ENCODE measurements at places on chromosomes 6 and 20.
A peak's percentile ranks its signal among the peaks of the same experiment; 100 is the strongest.

DNA sequence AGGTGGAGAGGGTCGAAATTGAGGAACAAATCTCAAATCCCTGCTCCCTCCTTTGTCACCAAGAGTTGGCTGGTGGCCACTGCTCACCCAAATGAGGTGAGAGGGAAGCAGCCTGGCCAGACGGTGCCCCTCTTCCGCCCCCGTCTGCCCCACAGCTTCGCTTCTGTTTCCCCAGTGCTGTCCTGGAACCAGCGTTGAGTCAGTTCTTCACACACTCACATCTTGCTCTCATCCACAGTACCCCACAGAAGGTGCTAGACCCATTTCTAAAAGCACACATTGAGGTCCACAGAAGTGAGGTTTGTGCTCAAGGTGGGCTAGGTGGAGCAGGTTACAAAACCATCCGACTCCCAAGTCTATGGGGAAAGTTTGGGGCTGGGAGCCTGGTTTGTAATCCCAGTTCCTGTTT is 3.8 kb downstream of the CEBPB start:
- H3K27ac ChIP-seq: no peak overlapping the region
- H3K4me3 ChIP-seq: no peak overlapping the region
- no peaks in the 10 kb centered on the region for H3K27me3 ChIP-seq
- no peak for DNase-seq

DNA sequence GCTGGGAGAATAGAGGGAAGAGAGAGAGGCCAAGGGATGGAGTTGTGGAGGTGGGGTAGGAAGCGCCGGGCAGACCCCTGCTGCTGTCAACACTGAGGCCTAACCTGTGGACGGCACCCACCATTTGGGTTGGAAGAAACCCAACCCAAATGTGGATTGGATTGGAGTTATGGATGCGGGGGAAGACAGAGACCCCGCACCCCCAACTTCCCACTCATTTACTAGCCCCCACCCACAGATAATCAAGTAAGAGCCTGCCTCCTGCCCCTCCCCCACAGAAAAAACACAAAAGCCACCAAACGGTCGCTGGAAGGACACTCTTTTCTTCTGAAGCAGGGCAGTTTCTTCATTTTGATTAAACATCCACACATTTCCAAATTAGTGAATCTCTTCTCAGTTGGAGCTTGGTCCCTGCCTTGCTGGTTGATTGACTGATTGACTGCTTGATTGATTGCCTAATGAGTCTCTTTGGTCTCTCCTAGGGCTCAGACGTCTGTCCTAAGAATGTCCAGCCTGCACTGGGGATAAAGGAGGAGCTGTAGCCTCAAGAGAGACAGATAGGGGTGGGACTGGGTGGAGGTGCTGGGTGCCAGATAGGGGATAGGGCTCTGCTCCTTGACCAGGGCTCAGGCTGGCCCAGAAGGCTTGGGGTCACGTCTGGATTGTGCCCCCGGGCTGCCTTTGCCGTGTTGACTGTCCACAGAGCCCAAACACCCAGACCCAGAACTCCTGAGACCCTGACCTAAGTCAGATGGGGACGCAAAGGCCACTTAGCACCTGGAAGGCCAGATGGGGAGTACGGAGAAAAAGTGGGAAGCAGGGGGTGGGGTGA is 74.9 kb upstream of the FOXP4 start:
- H3K4me3 ChIP-seq: no peak overlapping the region
- no peak for DNase-seq
- H3K27ac ChIP-seq: no peak overlapping the region

DNA sequence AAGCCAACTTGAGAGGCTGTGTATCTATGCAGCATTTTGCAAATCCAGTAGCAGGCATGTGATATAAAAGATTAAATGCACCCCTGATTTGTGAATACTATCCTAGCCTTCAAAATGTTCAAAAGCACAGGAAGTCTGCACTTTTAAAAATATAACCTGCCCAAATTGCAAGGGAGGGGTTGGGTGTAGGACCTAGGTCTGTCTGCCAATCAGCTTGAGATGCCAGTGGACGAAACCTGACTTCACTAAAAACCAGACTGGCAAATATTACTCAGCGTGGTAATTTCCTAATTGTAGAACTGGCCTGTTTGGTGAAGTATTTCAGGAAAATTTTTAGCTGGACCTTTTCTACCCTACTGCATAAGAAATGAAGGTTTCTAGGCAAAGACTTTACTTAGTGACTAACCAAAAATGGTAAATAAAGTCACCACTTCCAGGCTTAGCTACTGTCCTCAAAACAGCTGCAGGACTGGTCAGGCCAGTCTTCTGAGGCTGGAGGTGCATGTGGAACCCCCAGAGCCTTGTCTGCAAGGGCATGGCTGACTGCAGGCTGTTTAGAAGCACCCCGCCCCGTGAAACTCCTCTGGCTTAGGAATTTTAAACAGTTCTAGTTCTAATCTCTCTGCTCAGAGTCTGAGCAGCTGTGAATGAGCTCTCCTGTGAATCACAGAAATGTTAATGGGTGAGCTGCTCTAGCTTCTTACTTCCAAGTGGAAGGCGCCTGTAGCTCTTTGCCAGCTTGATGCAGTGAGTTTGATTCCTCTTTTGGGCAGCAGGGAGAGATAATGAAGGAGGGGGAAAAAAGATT is 104.4 kb upstream of the ESR1 start:
- no peaks in the 10 kb centered on the region for H3K27me3 ChIP-seq
- peaks cover 13% of the 10 kb centered on the region for H3K4me1 ChIP-seq
- DNase-seq: no peak
- no peak overlapping the region for H3K4me3 ChIP-seq
- H3K27ac ChIP-seq: no peak overlapping the region
- H3K36me3 ChIP-seq: no peaks in the 10 kb centered on the region

GRCh38 chr20:56361900-56362299 is 3.1 kb downstream of the FAM210B start:
- no peaks in the 10 kb centered on the region for H3K36me3 ChIP-seq
- no peak overlapping the region for H3K27ac ChIP-seq
- H3K4me3 ChIP-seq: no peak overlapping the region
- H3K4me1 ChIP-seq: no peaks in the 10 kb centered on the region
- no peak for DNase-seq

- DNase-seq: no peak
- H3K4me1 ChIP-seq: peaks cover 18% of the 10 kb centered on the region
- H3K36me3 ChIP-seq: peaks cover 1% of the 10 kb centered on the region
- H3K27ac ChIP-seq: no peak overlapping the region
- no peak overlapping the region for H3K4me3 ChIP-seq
Observed at GRCh38 chr6:118665011-118665410, 13.6 kb upstream of the CEP85L start.

DNA sequence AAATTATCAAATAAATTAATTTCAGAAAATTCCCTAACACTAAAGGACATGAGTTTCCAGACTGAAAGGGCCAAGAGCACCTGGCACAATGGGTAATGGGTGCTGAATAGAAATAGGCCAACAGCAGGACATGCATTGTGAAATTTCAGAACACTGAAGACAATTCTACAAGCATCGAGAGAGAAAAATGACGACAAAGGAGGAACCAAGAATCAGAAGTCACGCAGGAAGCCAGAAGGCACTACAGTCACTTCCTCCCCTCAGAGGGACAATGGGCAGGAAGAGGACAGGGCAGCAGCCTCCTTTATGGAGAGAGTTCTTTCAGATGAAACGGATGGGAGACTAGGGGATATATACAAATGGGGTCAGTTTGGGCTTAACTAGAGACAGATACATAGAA is 29.6 kb downstream of the PCNA start:
- no peaks in the 10 kb centered on the region for H3K36me3 ChIP-seq
- H3K4me1 ChIP-seq: peaks cover 29% of the 10 kb centered on the region
- H3K4me3 ChIP-seq: peak overlapping the region; percentile 6
- peak; percentile 65 for DNase-seq
- H3K27ac ChIP-seq: peak overlapping the region; percentile 61

Measured in B cell (primary cell).